Activated CD4-positive, CD25-positive, alpha-beta regulatory T cell treated with anti-CD3 and anti-CD28 coated beads, Interleukin-2, amount 50 U/mL, for 72 hours (primary cell): ENCODE measurements at places on chromosomes 6 and 20.

GRCh38 chr6:76774781-76775384, 688.4 kb downstream of the HTR1B start:
- no peak for DNase-seq

DNA sequence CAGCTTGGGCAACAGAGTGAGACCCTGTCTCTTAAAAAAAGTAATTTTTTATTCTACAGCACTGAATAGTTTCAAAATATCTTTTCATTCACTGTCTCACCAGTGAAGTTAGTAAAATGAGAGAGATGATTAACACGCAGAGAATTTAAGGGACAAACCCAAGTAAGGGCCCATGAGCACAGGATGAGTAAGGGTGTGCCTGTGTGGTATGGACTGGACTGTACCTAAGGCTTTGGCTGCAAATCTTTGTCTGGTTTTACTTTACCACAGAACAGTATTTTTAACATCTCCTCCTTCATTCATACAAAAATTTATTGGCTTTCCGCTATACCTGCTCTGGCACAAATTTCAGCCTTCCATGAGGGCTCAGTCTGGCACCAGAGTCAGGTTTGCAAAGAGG, 433.3 kb downstream of the UTRN start:
- no peak for DNase-seq

DNA sequence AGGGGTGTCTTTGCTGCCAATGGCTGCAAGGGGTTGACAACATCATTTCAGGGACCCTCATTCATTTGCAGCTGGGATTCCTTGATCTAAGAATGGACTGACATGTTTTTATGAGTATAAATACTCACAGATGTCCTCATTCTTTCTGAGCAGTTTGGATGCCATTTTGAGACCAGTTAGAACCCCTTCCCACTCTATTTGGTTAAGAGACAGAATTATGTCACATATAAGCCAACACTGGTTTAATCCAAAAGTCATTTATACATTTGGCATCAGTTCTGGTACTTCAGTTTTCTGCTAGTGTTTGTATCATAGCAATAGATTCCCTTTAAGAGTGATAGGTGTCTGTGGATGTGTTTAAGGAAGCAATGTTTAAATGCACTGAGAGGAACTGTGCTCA, 248.8 kb downstream of the SAMD5 start:
- DNase-seq: no peak

GRCh38 chr20:15867899-15868298, 705.3 kb downstream of the KIF16B start:
- no peak for DNase-seq

DNA sequence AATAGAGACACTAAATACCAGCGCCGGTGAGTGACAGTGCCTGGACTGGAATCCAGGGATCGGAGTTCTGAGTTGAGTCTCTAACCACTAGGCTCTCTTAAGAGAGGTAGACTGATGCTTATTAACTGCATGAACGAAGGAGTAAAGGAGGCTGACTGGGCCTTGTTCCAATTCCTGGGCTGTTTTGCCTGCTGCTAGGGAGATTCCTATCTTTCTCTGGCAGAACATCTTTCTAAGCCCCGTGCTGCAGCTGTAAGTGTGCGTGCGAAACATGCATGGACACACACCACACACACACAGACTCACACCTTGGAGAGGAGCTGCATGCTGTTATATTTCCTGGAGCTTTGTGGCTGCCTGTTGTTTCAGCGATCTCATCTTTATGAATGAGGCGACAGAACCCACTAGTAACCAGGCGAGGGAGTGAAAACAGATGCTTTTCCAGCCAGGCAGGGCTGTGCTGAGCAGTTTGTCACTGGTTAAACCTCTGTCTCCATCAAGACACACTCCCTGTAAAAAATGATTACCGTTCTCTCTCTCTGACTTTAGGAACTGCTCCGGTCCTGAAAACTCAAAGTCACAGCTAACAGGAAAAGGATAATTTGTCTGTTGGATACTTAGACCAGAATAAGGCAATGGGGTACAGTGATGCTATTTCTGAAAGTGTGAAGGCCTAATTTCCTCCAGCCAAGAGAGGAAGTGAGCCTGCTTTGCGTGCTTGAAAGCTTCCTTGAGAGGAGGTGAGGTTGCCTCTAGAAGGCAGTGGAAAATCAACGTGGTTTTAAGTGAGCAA, 157.4 kb upstream of the ZNF217 start:
- DNase-seq: no peak

GRCh38 chr6:16060039-16060438, 68.8 kb upstream of the MYLIP start:
- DNase-seq: no peak

- DNase-seq: no peak
Measured at GRCh38 chr6:138406443-138406842, 2.4 kb downstream of the HEBP2 start.

- no peak for DNase-seq
Measured at GRCh38 chr6:67898875-67899274, 736.2 kb upstream of the ADGRB3 start.

GRCh38 chr6:135951169-135951568, 99.7 kb downstream of the PDE7B start:
- DNase-seq: no peak

GRCh38 chr6:74657011-74657410, 548.8 kb downstream of the COL12A1 start:
- no peak for DNase-seq

GRCh38 chr20:54525916-54526590, 50.7 kb downstream of the DOK5 start:
- DNase-seq: no peak

GRCh38 chr20:58446960-58447265, 57.9 kb downstream of the VAPB start:
- no peak for DNase-seq

GRCh38 chr20:24977797-24978196, 14.8 kb downstream of the APMAP start:
- no peak for DNase-seq

DNA sequence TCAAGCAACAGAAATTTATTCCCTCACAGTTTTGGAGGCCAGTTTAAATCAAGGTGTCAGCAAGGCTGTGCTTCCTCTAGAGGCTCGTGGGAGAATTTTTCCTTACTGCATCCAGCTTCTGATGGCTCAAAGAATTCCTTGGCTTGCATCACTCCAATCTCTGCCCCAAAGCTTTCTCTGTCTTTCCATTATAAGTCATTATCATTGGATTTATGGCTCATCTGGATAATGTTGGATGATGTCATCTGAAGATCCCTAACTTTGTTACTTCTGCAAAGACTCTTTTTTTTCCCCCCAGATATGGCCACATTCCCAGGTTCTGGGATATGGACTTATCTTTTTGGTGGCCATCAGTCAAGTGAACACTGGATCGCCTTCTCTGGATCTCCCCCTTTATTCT, 146.3 kb upstream of the B3GAT2 start:
- DNase-seq: no peak

DNA sequence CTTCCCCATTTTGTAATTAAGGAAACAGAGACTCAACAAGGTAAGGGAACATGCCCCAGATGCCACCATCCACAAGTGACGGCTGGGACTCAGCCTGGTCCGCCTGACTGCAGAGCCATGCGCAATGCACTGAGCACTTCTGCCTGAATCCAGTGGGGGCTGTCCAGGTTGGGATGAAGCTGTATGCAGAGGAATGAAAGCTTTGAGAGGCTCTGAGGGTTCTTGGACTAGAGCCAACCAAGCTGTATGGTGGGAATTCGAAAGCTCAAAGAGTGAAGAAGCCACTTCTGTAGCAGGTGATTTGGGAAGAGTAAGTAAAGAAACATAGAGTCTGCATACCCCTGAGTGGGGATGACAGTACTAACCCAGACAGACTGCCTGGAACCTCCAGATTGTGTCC, 127.6 kb upstream of the AKAP12 start:
- DNase-seq: no peak

- DNase-seq: no peak
Measured at GRCh38 chr6:141131616-141132015, 1001.1 kb upstream of the GJE1 start.

DNA sequence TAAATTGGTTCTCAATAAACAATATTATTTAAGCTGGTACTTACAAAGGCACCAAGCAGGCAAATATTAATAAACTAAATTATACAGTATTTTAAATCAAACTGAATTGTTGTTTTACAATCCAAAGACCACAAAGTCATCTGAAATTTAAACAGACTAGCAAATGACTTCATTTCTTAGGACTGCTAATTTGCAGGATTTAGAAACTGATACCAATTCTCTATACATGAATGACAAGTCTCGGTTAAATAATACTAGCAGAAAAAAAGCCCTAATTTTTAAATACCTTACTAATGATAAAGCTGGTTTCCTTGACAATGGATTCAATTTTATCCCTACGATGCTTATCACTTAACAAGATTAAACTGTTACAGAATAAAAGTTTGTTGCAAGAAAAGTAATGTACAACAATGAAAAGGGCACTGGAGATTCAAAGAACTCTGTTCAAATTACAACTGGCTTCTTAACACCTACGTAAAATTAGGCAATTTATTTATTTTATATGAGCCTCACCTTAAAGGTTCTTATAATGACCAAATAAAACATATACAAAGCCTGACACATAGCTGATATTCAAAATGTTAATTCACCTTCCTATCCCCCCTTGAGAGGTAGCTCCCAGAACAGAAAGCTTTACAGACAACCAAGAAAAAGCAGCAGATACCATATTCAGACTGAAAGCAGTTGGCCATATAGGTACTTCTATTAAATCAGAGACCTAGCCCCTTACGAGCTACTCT, 33.1 kb downstream of the HBS1L start:
- DNase-seq: no peak

DNA sequence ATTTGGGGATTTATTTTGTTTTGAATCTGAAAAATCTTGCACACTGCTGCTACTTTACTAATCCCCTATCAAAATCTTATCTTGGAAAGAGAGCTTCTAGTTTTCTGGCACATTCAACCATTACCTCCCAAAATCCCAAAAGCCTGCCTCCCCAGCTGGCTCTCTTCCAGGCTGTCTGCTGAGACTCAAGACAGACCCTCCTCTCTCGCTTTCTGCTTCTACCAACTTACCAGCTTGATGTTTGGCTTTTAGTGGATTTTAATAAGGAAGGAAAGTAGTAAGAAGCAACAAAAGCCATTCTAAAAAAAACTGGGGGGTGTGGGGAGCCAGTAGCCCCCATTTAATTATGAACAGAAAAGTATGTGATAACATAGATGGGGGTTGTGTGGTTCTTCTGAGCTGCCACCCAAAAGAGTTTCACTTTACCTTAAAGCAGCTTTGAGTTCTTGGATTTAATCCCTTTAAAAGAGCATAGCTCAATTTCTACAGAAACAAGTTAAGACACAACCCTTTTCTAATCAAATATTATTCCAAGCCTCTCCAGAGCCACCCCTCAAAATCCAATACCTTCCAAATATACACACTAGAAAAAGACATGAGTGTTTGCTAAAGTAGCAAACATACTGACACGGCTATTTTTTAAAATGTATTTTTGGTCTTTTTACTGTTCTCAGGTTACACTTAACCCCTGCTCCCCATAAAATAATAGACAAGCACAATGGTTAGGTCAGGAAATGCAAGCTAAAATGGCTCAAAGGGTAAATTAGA, 71.7 kb downstream of the ATP9A start:
- DNase-seq: no peak

DNA sequence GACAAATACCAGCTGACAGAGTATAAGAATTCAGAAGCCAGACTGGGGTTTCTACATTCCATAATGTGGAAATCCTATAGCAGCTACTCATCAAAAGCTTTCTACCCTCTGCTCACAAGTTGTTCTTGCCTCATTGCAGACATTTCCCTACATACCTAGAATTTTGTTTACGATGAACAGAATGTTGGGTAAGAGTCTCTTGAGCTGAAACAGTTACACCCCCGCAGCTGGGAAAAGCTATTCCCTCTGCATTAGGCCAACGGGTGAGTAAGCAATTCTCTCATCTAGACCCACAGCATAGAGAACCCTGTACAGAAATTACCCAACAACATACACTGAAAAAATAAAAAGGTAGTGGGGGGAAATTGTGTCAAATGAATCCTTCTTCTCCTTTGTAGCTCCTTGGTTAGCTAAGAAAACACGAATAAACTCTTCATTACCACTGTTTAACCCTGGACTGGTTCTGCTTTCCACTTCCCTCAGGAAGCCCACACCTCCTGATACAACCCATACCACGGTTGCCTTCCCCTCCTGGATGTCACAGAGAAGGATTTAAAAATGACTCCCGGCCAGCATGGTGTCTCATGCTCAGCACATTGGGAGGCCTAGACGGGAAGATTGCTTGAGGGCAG, 215.0 kb upstream of the SHLD1 start:
- no peak for DNase-seq

GRCh38 chr20:23433628-23434027, 5.9 kb upstream of the CSTL1 start:
- DNase-seq: no peak

- DNase-seq: no peak
Measured at GRCh38 chr6:131015630-131016263, 47.3 kb downstream of the EPB41L2 start.

DNA sequence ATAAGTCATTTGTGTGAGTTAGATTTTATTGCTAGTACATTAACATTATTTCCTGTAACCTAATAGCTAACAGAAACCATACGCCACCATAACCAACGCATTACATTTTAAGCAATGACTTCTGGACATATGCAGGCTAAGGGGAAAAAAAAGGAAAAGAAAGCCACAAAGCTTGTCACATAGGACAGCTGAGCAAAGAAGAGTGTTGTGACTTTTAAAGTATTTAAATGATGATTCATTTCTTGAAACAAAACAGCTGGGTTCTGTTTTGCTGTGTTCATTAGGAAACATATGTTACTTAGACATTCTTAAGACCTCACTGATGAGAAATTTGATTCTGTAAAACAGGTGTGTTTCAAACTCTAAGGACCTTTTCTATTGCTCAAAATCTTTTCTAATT, 171.4 kb downstream of the COL9A1 start:
- DNase-seq: no peak

DNA sequence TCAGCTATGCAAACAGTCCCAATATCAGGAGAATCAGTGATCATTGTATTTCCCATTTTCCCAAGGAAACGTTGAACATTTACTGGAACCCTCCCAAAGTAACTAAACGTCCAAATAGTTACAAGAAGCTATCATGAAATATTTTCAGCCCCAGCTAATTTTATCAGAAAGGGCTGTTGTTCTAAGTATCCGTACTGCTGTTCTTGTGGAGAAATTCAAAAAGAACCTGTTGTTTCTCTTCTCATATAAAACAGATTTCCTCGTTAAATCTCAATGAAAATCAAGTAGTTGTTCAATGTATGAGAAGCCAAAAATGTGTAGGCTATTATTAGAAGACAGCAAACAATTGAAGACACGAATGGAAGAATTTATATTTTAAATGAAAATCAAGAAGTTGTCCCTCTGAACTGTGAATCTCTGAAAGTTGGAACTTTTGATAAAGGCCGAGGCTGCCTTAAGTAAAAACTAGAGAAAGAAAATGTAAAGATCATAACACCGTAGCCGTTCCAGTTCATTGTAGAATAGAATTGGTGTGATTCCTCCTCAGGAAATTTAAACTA, 107.7 kb downstream of the HFE start:
- no peak for DNase-seq

DNA sequence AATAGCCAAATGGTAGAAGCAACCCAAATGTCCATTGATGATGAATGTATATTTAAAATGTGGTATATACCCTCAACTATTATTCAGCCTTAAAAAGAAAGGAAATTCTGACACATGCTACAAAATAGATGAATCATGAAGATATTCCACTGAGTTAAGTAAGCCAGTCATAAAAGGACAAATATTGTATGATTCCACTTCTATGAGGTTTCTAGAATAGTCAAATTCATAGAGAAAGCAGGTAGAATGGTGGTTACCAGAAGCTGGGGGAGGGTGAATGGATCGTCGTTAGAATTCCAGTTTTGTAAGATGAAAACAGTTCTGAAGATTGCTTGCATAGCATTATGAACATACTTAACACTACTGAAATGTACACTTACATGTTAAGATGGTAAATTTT, 214.3 kb upstream of the MYLIP start:
- DNase-seq: no peak

- no peak for DNase-seq
Measured at GRCh38 chr6:42572523-42572922, 8.7 kb downstream of the UBR2 start.
